ENCODE measurements at places on chromosomes 5 and 9.

DNA sequence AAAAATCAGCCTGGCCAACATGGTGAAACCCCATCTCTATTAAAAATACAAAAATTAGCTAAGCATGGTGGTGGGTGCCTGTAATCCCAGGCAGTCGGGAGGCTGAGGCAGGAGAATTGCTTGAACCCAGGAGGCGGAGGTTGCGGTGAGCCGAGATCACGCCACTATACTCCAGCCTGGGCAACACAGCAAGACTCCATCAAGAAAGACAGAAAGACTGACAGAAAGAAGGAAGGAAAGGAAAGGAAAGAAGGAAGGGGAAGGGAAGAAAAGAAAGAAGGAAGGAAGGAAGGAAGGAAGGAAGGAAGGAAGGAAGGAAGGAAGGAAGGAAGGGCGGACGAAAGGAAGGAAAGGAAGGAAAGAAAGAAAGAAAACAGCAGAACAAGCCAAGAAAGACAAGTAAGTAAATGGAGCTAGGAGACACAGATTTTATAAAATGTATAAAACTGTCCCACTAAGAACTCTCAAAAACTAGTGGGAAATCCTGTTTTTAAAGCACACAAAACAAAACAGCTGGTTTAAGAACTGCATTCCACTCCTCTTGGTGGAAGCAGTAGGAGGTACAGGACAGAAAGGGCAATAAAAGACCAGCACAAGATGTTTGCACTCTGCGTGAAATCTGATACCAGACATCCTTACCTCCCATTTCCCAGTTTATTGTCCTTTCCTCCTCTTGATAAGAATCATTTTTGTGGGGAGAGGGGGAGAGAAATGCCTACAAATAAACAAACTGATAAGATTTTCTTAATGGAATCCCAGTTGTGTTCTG, 46.7 kb downstream of the MYO10 start:
- DNase-seq: peak; percentile 40

GRCh38 chr5:150391064-150391834, 21.5 kb downstream of the CD74 start:
- no peak for DNase-seq

DNA sequence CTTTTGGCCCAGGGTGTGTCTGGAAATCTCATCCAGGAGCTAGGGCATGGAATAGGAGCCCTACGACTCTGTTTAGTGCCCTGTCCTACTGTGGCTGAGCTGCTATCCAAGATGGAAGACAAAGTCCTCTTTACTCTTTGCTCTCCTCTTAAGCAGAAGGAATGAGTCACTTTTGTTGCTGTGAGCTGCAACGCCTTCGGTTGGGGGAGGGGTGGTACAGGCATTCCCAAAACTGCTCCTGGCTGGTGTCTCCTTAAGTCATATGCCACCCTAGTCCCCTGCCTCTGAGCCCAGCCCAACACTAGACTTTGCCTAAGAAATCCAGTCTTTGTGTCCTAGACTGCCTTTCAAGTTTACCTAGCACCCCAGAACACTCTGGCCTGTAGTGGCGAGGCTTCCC, 99.9 kb downstream of the PRR16 start:
- no peak for DNase-seq

DNA sequence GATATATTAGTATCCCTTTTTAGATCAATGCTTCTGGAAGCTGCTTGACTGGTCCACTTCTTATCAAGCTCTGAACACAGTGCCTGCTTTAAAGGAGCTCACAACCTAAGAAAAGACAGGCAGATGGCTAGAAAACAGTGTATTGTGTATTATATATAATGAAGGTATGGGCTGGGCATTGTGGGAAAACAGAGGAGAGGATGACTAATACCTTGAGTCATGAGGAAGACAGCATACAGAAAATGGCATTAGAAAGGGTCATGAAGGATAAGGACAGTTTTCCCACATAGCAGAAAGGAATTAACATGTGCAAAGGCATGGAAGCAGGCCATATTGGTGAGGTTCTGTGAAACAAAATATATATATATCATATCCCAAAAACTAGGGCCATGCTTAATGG, 309.6 kb downstream of the MLLT3 start:
- peak; percentile 55 for DNase-seq

All from GM23248 (cell line).